ENCODE measurements at places on chromosomes 5 and 9. TPM values are rescaled to one million over a fixed set of nuclear protein-coding genes. Genes with fewer than 3 reads are reported as not detected.

DNA sequence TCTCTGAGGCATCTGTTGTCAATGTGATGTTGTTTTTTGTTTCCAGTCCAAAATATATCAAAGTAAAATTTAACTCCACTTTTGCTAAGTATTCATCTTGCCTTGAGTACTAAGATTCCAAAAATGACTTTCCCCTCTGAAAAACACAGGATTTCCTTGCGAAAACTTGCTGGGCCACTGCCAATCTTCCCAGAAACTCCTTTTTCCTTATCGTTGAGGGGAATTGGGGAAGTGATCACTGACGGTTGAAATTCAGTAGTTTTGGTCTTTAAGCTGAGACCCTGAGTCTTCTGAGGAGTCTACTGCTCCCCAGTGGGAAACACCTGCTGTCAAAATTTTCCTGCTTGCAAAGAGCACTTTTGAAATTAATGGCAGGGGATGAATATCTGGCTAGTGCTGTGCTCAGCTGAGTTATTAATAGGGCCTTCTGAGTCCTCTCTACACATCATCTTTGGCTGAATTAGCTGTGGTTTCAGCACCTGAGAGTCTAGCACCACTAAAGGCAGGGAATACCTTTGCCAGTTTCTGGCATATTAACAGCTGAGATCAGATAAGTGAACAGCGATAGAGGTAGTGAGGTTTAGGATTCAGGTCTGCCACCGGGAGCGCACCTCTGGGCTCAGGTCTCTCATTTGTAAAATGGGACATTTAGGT is 18.0 kb downstream of the TLR4 start:
- DNase-seq, result no peak

- DNase-seq, result no peak
These were observed 4.3 kb downstream of the ANXA6 start for GRCh38 chr5:151153300-151153699.

- no peak for DNase-seq
These were observed 251.7 kb upstream of the WWC1 start for GRCh38 chr5:168039566-168040248.

- DNase-seq, result no peak
These were observed 51.1 kb downstream of the BARX1 start for GRCh38 chr9:93903886-93904648.

DNA sequence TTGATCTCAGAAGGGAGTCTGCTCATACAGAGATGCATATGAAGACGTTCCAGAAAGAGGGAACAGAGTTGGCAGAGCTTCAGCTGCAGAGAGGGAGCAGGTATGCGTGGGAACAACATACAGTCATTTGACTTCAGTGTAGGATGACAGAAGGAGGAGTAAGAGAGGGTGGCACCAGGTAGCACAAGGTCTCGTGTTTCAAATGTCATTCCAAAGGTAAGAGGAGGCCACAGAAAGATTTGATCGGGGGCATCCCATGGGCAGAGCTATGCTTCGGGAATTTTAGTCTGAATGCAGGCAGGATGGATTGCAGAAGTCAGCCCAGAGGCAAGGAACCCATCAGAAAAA is 367.1 kb downstream of the CDK5RAP2 start:
- DNase-seq, result no peak

Gene MED10
- polyA plus RNA-seq, result 22.8 TPM

GRCh38 chr5:148620696-148621095 is 33.6 kb downstream of the HTR4 start:
- no peak for DNase-seq

DNA sequence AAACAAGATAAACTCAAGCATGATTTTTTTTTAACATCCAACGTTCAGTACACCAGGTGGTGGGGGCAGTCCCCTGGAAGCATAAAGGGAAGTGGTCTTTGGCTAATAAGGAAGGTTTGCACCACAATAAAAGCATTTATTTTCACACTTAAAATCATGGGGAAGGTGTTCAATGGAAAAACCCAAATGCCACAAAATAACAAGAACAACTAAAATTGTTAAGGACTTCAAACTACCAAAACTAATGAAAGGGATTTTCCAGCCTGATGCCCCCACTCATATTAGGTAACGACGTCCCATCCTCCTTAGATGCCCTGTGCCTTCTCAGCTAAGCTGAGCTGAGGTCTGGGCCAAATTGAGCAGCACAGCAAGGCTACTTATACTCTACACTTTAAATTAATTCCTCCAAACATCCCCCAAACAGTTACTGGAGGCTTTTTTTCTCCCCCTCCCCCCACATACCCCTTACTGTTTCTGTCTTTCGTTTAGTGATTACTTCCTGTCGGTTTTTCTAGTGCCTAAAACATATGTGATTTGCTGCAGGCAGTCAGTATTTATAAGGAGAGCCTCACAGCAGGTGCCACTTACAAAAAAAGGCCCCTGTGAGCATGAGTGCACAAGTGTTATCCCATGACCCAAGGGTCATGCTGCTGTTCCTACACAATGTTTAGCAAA is 259.7 kb upstream of the ZNF608 start:
- DNase-seq, result no peak

Gene WNT8A
- not detected for polyA plus RNA-seq

DNA sequence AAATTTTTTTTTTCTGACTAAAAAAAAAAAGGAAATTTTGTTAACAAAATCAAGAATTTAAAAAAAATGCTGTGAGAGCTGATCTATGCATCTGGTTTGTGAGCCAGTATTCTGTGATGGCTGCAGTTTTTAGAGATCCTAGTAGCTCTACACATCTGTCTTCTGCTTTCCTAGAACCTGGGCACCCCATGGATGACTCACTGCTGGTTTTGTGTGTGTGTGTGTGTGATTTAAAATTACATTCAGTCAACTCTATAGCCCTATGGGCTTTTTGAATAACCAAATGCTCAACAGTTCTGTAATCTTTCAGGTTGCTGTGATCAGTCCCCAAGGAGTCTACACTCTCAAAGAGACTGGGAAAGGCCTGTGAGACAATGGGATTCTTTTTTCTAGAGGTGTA is 2.5 kb upstream of the PSMD5 start:
- no peak for DNase-seq

Gene BHMT
- 0.77 TPM for polyA plus RNA-seq

Gene ABO
- polyA plus RNA-seq, result 3.0 TPM

DNA sequence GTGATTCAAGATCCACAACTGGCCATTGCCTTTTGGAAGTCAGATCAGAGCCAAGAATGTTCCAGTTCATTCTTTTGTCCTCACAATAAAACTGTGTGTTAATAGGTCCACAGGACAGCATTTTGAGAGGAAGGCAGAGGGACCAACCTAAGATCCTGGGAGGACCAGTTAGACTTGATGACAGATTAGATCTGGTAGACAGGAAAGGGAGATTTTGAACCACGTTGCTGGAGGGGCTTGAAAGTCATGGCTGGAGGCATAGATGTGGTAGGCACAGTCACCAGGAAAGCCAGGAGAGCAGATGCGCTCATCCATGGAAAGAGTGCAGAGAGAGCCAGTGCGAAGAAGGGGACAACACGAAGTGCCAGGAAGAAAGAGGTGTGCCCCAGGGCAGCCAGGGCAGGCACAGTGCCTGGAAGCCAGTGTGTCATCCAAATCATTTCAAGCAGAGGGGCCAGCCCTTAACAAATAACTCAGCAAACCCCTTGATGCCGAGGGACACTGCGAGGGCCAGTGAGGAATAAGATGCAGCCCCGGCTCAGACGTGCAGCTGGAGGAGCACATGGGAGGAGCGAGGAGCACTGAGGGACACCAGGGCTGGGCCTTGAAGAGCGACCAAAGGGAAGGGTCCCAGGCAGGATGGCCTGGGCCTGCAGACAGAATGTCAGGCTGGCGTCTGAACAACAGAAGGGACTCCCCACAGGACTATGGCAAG is 12.8 kb upstream of the SLC2A8 start:
- DNase-seq, result no peak

DNA sequence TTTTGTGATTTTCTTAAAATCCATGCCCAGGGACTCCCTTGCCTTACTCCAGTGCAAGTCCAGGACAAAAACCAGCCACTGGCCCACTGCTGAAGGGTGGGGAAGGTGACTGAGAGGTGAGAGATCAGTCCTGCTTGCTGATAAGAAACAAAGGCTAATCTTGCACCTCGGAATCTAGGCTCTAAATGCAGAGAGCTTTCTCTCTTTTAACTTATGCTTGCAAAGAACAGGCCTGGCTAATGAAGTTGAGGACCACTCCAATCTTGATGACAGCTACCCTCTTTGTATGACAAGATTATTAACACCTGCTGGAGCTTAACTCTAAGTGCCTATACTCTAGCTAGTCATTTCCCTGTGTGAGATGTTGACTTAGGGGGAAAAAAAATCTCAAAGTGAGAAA is 8.8 kb downstream of the TLE1 start:
- no peak for DNase-seq

- no peak for DNase-seq
These were observed 21.2 kb upstream of the HSD17B3 start for GRCh38 chr9:96323169-96323568.

- no peak for DNase-seq
These were observed 152.5 kb downstream of the PRKACG start for GRCh38 chr9:68861436-68861835.

Gene IL4
- not detected for polyA plus RNA-seq

Gene C5orf22
- 22.0 TPM for polyA plus RNA-seq

Gene LMX1B
- 0.73 TPM for polyA plus RNA-seq

DNA sequence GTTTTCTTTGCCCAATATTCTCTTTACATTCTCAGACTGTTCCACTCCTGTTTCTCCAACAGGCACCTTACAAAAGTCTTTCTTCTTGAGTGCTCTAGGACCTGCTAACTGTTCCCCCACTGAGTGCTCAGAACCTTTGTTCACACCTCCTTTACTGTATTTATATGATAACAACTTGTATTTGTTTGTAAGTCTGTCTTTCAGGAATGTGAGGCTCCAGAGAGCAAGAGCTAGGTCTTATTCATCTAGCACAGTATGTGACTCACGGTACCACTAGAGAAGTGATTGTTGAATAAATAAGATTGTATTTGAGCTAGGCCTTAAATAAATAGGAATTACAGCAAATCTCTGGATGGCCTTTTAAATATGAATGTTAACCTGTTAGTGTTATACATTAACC is 42.5 kb upstream of the MYOT start:
- DNase-seq, result no peak

DNA sequence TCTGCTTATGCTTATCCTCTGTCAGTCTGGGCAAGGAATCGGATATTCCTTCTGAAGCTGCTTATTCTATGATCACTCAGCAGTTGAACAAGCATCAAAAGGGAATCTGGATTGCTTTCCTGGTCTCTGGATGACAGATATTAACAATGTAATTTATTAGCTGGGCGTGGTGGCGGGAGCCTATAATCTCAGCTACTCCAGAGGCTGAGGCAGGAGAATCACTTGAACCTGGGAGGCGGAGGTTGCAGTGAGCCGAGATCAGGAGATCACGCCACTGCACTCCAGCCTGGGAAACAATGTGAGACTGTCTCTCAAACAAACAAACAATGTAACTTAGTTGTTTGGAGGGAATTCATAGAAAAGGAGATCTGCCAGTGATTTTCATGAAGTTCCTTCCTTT is 45.4 kb downstream of the DMRT1 start:
- no peak for DNase-seq

DNA sequence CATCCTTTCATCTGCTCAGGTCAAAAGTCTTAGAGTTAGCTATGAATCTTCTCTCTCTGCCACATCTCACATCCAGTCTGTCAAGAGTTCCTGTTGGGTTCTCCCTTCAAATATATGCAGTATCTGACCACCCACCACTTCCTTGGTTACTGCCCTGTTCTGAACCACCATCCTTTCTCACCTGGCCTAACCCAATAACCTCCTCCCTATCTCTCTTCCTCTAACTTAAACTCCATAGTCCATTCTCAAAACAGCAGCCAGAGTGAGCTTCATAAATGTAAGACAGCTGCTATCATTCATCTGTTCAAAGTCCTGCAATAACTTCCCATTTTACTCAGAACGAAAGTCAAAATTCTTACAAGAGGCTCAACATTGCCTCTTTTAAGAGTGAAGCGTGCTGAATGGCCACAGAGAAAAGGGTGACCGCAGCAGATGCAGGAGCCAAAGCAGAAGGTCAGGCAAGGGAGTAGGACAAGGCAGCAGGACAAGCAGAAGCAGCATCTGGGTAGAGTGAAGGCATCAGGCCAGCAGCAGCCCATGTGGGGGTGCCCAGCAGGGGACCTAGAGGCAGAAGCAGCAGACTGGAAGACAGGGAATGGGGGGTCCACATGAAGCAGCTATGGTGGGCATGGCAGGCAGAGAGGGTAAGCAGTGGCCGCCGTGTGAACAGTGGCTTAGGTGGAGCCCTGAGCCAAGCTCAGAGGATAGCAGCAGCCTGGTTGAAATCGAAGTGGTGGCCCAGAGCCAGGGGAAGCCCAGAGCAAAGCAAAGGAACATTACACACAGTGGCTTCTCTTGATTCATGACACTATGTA is 39.3 kb upstream of the CDC42SE2 start:
- peak; percentile 16 for DNase-seq

Gene PCDHB11
- polyA plus RNA-seq, result 3.4 TPM

GRCh38 chr5:60177596-60177995 is 284.1 kb upstream of the PDE4D start:
- DNase-seq, result no peak

DNA sequence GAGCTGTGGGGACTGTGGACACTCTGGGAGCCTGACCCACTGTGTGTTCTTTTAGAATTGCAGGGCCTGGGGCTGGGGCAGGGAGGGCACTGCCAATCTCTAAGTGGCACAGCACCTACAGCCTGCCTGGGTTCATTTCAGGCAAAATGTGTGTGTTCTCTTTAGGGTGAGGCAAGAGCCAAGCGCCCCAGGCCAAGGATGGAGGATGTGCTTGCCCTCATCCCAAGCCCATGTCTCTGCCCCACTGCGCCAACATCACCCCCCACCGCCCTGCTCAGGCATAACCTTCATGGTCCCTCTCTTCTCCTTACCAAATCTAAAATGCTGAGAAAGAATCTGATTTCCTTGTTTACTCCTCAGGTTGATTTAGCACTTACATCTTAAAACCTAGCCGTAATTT is 304.4 kb downstream of the RAB3C start:
- DNase-seq, result no peak

DNA sequence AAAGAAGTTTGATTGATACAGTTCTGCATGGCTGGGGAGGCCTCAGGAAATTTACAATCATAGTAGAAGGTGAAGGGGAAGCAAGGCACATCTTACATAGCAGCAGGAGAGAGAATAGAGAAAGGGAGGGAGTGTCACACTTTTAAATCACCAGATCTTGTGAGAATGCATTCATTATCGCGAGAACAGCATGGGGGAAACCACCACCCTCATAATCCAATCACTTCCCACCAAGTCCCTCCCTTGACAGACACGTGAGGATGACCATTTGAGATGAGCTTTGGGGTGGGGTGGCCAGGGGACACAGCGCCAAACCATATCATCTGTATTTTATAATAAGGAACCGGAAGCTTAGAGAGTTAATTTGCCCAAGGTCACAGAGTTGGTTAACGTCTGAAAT is 13.7 kb upstream of the FOCAD start:
- DNase-seq, result no peak

Gene TMEM171
- polyA plus RNA-seq, result 6.9 TPM

GRCh38 chr9:123927625-123928532 is 2.0 kb downstream of the DENND1A start:
- no peak for DNase-seq

GRCh38 chr5:43642428-43642827 is 39.4 kb downstream of the NNT start:
- DNase-seq, result no peak

DNA sequence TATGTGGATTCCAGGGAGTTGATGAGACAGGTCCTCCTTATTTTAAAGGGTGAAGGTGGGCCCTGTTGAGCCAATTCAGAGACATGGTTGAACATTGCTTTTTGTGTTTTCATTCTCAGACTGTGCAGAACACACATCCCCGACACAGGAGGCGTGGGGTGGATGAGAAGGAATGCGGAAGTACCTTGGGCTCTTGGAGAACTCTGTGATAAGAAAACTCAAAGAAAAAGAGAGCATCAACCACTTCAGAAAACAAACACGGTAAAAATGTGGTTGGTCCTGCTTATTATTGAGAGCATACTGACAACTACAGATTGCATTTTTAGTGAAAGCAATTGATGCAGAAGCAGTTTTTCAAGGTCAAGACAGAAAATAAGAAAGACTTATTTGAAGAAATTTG is 659.8 kb downstream of the IRX1 start:
- DNase-seq, result no peak

Data from muscle of arm (tissue), 14 donors.